Endothelial cell (in vitro differentiated cells): ENCODE measurements at places on chromosomes 2 and 18. TPM values are rescaled to one million over a fixed set of nuclear protein-coding genes. Genes with fewer than 3 reads are reported as not detected.
A peak's percentile ranks its signal among the peaks of the same experiment; 100 is the strongest.

- H3K4me1 ChIP-seq = peaks cover 17% of the 10 kb centered on the region
- H3K36me3 ChIP-seq = no peaks in the 10 kb centered on the region
Measured at GRCh38 chr18:28824183-28824574, 647.2 kb upstream of the CDH2 start.

The LRRTM1 gene
- not detected for total RNA-seq

DNA sequence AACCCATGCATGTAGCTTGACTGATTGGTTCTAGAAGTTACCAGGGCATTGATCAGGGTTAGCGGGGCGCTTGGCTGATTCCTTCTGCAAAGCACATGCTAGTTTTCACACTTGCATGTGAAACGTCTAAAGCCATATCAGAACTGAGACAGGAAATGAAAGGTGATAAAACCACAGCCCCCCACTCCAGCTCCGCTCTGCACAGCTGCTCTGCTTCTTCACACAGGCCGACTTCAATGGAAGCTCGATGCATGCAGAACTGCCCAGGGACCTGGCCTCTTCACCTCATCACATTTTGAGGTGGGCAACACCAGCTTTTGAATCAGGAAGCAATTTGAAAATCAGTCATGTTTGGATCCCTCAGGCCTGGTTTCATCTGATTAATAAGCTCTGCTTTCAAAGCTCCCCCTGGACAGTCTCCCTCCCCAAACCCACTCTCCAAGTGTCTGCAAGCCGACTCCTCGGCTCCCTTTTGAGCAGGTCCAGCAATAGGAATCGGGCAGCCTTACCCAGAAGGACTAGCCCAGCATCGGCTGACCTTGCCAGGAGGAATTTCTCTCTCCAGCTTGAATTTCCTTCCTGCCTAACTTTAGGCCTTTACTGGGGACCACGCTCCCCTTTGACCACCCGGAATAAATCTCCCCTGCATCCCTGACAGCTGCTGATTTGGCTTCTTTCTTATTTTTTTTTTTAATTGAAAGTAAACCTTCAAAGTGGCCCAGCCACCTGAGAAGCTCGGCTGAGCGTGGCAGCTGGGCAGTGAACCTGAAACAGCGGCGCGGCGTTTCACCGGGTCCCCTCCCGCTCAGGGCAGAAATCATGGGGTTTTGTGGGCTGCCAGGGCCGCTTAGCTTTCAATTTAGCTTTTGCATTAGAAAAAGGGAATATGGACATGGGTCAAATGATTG is 31.7 kb downstream of the HRH4 start:
- no peak overlapping the region for H3K4me3 ChIP-seq
- no peak overlapping the region for H3K27ac ChIP-seq
- H3K27me3 ChIP-seq = peaks cover 4% of the 10 kb centered on the region
- no peaks in the 10 kb centered on the region for H3K36me3 ChIP-seq
- no peak for DNase-seq

DNA sequence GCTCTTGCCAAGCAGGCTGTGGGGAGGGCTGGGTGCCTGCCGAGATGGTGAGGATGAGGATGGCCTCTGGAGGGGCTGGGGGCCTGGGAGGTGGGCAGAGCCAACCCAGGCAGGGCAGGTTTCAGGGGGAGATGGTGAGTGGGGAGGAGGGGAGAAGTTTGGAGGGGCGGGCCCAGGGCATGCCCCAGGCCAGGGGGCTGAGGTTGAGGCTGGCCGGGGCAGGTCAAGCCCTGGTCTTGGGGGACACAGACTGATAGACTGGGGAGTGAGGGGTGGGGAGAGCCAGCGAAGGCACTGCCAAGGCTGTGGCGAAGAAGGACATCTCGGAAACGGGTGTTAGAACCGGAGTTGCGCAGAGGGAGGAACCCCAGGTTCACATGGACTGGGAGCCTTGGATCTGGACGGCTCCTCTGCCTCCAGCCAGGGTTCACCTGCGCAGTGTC is 12.6 kb downstream of the CAPN10 start:
- no peaks in the 10 kb centered on the region for H3K4me1 ChIP-seq
- DNase-seq = no peak
- no peak overlapping the region for H3K27ac ChIP-seq
- no peak overlapping the region for H3K4me3 ChIP-seq

GRCh38 chr2:74893332-74893731 is 59.4 kb downstream of the HK2 start:
- DNase-seq = no peak
- H3K27me3 ChIP-seq = no peaks in the 10 kb centered on the region
- H3K27ac ChIP-seq = no peak overlapping the region

- no peaks in the 10 kb centered on the region for H3K36me3 ChIP-seq
- peak; percentile 62 for DNase-seq
- H3K27ac ChIP-seq = no peak overlapping the region
- no peaks in the 10 kb centered on the region for H3K4me1 ChIP-seq
Measured at GRCh38 chr18:50009773-50010335, 185.1 kb downstream of the MYO5B start.

DNA sequence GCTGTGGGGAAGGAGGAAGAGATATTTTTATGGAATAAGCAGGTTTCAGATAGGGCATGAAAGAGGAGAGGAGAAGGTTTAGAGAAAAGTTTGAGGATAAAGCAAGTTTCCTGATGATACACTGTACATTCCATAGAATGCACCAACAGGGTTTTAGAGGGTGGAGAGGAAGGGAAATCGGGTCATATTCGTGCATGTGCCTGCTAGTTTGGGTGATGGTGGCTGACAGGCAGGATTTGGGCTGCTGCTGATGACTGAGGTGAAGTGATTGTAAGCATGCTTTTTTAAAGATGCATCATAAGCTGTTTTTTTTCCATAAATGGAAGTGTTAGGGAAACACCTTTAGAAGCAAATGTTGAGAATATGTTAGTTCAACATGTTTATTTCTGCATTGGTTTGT is 68.8 kb downstream of the PMAIP1 start:
- H3K27me3 ChIP-seq = no peaks in the 10 kb centered on the region
- no peaks in the 10 kb centered on the region for H3K4me1 ChIP-seq
- no peak overlapping the region for H3K4me3 ChIP-seq
- H3K36me3 ChIP-seq = no peaks in the 10 kb centered on the region
- no peak overlapping the region for H3K27ac ChIP-seq

GRCh38 chr2:206585335-206585734 is 57.0 kb upstream of the FAM237A start:
- H3K27ac ChIP-seq = no peak overlapping the region
- H3K4me3 ChIP-seq = no peak overlapping the region
- DNase-seq = no peak
- no peaks in the 10 kb centered on the region for H3K36me3 ChIP-seq

The EFR3B gene
- total RNA-seq = 11.3 TPM

DNA sequence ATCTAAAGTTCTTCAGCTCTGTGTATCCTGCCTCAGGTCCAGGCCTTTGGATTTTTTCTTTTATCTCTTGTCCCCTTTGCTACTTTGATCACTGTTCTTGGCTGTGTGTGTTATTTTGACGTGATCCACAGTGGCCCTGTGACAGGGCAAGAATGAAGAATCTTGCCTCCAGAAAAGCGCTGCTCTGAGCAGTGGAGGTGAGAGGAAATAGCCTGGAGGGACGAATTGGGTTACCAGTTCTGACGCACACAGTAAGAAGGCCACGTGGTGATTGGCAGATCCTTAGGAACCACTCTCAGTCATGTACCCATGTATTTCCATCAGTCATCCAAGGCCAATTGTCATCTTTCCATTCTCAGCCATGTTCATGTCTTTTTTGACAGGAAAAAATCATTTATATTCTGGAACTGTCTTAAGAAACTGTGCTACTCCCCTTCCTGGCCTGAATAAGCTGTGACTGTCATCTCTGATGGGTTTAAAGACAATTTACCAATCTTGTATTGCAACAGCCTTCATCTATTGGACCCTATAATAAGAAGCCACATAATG is 47.6 kb downstream of the MAPK4 start:
- H3K27ac ChIP-seq = no peak overlapping the region
- peaks cover 4% of the 10 kb centered on the region for H3K27me3 ChIP-seq
- no peaks in the 10 kb centered on the region for H3K4me1 ChIP-seq
- H3K36me3 ChIP-seq = no peaks in the 10 kb centered on the region
- DNase-seq = no peak

- H3K27me3 ChIP-seq = no peaks in the 10 kb centered on the region
- H3K36me3 ChIP-seq = peaks cover 2% of the 10 kb centered on the region
- no peak overlapping the region for H3K27ac ChIP-seq
- H3K4me1 ChIP-seq = peaks cover 4% of the 10 kb centered on the region
- no peak overlapping the region for H3K4me3 ChIP-seq
Measured at GRCh38 chr18:58299936-58300335, 255.9 kb downstream of the NEDD4L start.

The EPAS1 gene
- total RNA-seq = 280 TPM

The CD8B gene
- total RNA-seq = not detected

- no peak overlapping the region for H3K27ac ChIP-seq
- no peak overlapping the region for H3K4me3 ChIP-seq
- no peaks in the 10 kb centered on the region for H3K36me3 ChIP-seq
- H3K4me1 ChIP-seq = no peaks in the 10 kb centered on the region
- peak; percentile 67 for DNase-seq
- no peaks in the 10 kb centered on the region for H3K27me3 ChIP-seq
Measured at GRCh38 chr18:7221424-7222155, 9.3 kb upstream of the LRRC30 start.

- peaks cover 40% of the 10 kb centered on the region for H3K4me1 ChIP-seq
- H3K36me3 ChIP-seq = no peaks in the 10 kb centered on the region
- H3K27ac ChIP-seq = no peak overlapping the region
Measured at GRCh38 chr2:16330012-16330411, 335.6 kb downstream of the CYRIA start.

The TMEM198 gene
- total RNA-seq = not detected

DNA sequence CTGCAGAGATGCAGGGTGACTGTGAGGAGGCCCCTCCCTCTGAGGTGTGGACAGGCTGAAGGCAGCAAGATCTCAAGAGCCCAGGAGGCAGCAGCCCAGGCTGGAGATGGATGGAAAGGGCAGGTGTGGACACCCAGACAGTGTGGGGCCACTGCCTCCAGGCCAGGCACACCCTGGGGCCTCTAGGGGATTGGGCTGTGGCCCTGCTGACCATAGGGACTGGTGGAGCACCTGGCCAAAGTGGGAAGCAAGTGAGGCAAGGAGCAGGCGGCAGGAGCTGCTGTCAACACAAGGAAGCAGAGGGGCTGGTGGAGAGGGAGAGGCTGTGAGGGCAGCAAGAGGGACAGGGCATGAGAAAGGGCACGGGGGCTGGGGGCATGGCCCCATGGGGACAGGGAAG is 10.8 kb downstream of the SNED1 start:
- H3K27ac ChIP-seq = no peak overlapping the region
- H3K4me1 ChIP-seq = peaks cover 6% of the 10 kb centered on the region
- DNase-seq = no peak

DNA sequence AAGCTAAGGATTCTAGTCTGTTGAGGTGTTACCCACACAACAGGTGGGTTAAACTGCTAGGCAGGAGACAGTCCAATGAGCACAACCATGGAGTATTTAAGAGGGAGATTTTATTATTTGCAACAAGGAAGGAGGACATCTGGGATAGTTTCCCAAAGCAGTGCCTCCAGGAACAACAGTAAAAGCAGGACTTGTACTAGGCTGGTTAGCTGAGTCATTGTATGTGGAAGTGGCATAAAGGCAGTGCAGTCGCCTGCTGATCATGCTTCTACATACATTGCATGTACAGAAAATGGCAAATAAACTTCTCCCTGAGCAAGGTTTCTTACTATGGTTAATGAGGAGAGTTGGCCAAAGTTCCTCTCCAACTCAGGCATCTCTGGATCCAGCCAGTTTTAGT is 46.1 kb upstream of the CYTIP start:
- no peaks in the 10 kb centered on the region for H3K36me3 ChIP-seq
- DNase-seq = no peak
- no peak overlapping the region for H3K4me3 ChIP-seq
- no peaks in the 10 kb centered on the region for H3K4me1 ChIP-seq
- no peak overlapping the region for H3K27ac ChIP-seq
- peaks cover 2% of the 10 kb centered on the region for H3K27me3 ChIP-seq

The COLEC12 gene
- 157 TPM for total RNA-seq
